BJ (cell line): ENCODE measurements at places on chromosomes 6 and 20. TPM values are rescaled to one million over a fixed set of nuclear protein-coding genes. Genes with fewer than 3 reads are reported as not detected.

SLC22A3 gene
- not detected in 2 replicates for polyA plus RNA-seq

PI3 gene
- polyA plus RNA-seq: not detected in 2 replicates

- DNase-seq: no peak
Measured at GRCh38 chr20:49942942-49943341, 6.7 kb downstream of the RNF114 start.

GRCh38 chr20:8812817-8813216, 256.1 kb upstream of the PLCB4 start:
- DNase-seq: no peak

GRCh38 chr6:8110117-8110721, 7.9 kb upstream of the EEF1E1 start:
- DNase-seq: no peak

EPPIN gene
- polyA plus RNA-seq: not detected in 2 replicates

DNA sequence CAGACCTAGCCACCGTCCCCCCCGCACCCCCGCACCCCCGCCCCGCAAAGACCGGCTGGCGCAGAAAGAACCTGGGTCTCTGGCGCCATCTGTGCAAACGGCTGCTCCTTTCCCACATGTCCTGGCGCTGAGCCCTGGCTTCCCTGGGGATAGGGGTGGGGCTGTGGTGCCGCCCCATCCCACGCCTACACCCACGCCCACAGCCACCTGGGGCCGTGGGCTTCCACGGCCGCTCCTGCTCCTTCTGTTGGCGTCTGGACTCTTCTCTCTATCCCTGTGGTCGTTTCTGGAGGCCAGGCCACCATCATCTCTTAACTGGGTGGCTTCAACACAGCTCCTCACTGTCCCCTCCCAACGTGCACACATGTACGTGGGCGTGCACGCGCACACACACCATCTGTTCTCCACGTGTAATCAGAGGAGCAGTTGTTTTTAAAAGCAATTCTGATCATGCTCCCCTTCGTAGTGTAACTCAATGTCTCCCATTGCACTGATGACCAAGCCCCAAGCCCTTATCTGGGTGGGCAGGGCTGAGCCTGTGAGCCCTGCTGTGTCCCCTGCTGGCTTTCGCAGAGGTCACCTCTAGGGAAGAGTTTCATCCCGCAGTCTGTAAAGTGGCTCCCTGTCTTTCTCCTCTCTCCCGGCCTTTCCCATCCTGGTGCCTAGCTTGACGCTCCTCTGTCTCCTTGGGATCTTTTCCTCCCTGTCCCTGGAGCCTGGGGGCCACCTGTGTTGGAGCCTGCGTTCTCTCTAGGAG, 31.9 kb upstream of the FAM83D start:
- no peak for DNase-seq

DNA sequence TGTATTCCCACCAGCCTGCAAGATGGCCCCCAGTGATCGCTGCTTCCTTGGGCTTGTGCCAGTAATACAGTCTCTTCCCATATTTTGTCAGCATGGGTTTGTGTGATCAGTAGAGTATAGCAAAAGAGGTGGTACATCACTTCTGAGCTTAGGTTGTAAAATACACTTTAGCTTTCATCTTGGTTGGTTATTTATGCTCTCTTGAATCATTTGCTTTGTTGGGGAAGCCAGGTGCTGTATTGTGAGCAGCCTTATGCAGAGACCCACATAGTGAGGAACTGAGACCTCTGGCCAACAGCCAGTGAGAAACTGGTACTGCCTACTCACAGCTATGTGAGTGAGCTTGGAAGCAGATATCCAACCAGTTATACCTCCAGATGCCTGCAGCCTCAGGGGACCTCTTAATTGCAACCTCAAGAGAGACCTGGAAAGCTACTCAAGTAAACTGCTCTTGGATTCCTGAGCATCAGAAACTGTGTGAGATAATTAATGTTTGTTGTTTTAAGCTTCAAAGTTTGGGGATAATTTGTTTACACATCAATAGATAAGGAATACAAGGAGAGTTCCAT, 229.3 kb downstream of the FARS2 start:
- no peak for DNase-seq
